ENCODE measurements at places on chromosomes 7 and 10.

- DNase-seq, result no peak
Observed at GRCh38 chr7:157555313-157555712, 218.5 kb downstream of the DNAJB6 start.

GRCh38 chr10:101781984-101782810 is 1.0 kb downstream of the NPM3 start:
- DNase-seq, result no peak

GRCh38 chr7:151349507-151349853 is 7.9 kb downstream of the NUB1 start:
- no peak for DNase-seq

DNA sequence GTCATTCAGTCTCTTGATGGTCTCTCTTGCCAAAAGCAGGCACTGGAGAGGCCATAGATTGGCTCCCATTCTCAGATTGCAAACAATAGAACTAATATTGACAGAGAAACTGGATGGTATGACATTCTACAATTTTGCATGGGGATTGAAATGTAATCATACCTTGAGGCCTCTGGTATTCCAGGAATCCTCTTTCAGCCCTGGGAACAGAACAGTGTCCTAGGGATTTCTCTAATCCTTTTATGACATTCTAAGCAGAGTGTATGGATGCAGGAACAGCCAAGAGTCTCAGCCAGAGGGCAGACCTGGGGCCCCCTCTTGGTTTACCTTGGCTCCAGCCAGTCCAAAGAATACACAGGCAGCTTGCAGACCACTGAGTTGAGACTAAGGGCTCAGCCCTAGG is 206.4 kb downstream of the KCNMA1 start:
- no peak for DNase-seq

GRCh38 chr7:76054123-76055120 is 6.5 kb downstream of the MDH2 start:
- DNase-seq, result no peak
